Smooth muscle cell of the coronary artery (primary cell): ENCODE measurements at places on chromosomes 11 and 22. TPM values are rescaled to one million over a fixed set of nuclear protein-coding genes. Genes with fewer than 3 reads are reported as not detected.

MMP12 gene
- under 0.01 and 9.1 TPM in 2 replicates for total RNA-seq

GAB4 gene
- not detected in 2 replicates for total RNA-seq

MIOX gene
- not detected in 2 replicates for total RNA-seq

TCF20 gene
- total RNA-seq = 14.5 and 15.6 TPM in 2 replicates

BIRC3 gene
- 0.23 and 0.47 TPM in 2 replicates for total RNA-seq

SELENOO gene
- 20.4 and 24.7 TPM in 2 replicates for total RNA-seq

TNNT3 gene
- 0.15 and 0.70 TPM in 2 replicates for total RNA-seq
